ENCODE measurements at places on chromosomes 4 and X. TPM values are rescaled to one million over a fixed set of nuclear protein-coding genes. Genes with fewer than 3 reads are reported as not detected.

DNA sequence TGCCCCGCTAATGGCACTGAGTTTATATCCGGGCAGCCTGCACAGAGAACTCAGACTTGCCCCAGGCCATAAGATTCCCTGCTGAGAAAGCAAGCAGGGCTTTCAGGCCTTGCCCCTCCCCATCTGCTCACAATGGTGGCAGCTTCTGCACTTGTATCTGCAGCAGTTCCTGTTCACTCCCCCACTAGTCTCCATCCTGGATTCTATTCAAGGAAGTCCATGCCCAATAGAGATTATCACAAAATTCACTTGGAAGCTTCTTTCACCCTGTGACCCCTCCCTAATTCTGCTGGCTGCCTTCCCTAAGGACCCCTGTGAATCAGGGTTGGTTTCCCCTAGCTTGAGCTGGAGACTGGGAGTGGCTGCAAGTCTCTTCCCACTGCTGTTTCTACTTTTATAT, 34.5 kb upstream of the UCP1 start:
- H3K27ac ChIP-seq: no peak overlapping the region
- no peak for DNase-seq
- H3K36me3 ChIP-seq: no peaks in the 10 kb centered on the region
- H3K4me1 ChIP-seq: no peaks in the 10 kb centered on the region
- no peak overlapping the region for H3K4me3 ChIP-seq

DNA sequence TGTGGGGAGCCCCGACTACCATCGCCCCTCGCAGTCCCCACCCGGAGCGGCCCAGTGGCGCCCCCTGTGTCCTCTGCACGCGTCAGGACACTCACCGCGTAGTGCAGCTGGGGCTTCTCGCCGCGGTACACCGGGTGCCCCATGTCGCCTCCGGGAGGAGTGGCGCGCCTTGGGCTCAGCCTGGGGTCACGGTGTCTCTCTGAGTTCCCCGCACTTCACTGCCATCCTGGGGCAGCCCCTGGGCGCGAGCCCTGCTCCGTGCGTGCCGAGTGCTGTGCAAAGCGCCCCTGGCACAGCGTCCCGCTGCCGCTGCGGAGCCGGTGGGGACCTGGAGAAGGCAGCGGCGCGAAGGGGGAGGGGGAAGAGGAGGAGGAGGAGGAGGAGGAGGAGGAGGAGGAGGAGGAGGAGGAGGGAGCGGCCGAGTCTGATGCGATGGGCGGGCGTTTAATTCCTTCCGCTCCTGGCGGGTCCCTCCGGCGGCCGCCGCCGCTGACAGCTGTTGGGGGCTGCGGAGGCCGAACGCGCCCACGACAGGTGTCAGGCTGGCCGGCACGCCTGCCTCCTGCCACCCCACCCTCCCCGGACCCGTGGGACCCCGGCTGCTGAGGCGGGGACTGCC, 134.3 kb downstream of the AMELX start:
- H3K27ac ChIP-seq: peak overlapping the region; percentile 83
- H3K4me1 ChIP-seq: no peaks in the 10 kb centered on the region
- no peaks in the 10 kb centered on the region for H3K27me3 ChIP-seq
- peak; percentile 45 for DNase-seq

DNA sequence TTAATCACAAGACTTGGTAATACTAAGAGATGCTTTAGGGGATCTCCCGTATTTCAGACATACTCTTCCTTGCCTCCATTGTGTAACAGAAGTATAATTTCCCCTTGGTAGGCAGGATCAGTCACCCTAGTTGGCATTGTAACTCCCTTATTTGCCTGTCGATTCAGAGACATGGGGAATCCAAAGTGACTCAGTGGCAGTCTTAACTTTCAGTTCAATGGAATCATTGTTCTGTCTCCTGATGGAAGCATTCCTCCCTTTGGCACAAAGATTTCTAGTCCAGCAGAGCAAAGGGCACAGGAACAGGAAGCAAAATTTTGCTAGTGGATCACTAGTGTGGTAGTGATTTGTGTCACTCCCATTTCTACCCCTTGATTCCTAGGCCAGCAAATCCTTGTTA, 80.4 kb downstream of the DCUN1D4 start:
- H3K27me3 ChIP-seq: no peaks in the 10 kb centered on the region
- no peak overlapping the region for H3K4me3 ChIP-seq
- no peak for DNase-seq
- no peak overlapping the region for H3K27ac ChIP-seq

Gene PRRG3
- not detected for total RNA-seq

DNA sequence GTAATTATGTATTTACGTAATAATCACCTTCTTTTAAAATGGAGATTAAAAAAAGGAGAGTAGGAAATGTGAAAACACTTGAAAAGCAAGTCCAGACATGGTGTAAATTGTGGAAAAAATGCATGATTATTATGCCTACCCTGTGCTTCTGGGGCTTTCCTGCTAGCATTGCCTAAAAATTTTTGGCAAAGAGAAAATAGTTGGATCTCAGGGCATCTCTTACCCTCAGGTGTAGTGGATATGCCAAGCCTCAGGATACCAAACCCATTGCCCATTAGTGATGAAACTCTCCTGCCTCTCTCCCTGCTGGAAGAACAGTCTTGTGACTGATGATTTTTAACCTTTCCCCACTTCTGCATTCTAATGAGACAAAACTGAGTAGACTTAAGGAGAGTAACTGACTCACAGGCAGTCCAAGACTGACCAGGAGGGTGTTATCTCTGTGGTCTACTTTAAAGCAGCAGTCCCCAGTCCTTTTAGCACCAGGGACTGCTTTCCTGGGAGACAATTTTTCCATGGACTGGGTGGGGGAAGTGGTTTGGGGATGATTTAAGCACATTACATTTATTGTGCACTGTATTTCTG, 174.6 kb downstream of the ZNF330 start:
- no peak overlapping the region for H3K27ac ChIP-seq
- H3K27me3 ChIP-seq: no peaks in the 10 kb centered on the region
- no peak for DNase-seq
- no peaks in the 10 kb centered on the region for H3K36me3 ChIP-seq
- no peaks in the 10 kb centered on the region for H3K4me1 ChIP-seq
- no peak overlapping the region for H3K4me3 ChIP-seq
